ENCODE measurements at places on chromosomes 2 and 18.

- DNase-seq, result no peak
Measured at GRCh38 chr2:38394041-38394440, 17.0 kb upstream of the ATL2 start.

DNA sequence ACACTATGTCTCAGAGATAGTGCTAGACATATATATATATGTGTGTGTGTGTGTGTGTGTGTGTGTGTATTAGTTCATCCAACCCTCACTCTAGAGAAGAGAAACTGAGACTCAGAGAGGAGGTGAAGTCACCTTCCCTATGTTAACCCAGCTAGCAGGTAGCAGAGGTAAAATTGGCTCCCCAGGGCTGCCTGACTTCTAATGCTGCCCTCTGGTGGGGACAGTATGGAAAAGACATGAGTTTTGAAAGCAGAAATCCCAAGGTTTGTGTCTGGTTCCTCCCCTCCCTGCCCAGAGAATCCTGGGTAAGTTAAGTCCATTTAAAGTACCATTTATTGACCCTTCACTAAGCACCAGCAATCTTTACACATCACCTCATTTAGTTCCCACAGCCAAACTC is 137.7 kb downstream of the THNSL2 start:
- no peak for DNase-seq

DNA sequence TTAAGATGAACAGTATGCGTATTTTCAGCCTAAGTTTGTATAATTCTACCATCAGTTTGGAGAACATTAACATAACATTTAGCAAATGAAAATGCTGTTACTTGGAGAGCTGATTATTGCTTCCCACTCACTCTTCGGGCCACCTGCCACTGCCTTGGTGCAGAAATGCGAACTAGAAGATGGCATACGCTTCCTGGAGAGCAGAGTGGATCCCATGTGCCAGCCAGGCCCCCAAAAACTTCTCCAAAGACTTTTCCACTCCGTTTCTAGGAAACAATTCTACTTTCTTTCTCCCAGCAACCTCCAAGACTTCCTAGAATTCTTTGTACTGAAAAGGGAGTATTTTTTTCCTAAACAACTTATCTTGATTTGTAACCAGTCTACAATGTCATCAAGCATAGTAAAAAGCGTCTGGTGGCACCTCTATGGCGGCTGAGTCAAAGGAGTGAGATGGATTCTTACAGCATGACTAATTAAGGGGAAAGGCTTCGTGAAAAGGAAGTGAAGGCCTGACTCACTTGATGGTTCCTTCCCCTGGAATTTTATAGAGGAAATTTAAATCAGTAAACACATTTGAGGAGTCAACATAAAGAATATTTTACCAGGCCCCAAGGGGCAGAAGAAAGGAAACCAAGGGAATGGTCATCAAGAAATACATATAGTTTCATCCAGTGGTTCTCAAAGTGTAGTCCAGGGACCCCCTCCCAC is 36.6 kb downstream of the FEZ2 start:
- no peak for DNase-seq

GRCh38 chr18:62105376-62105775 is 81.5 kb downstream of the PIGN start:
- DNase-seq, result no peak

DNA sequence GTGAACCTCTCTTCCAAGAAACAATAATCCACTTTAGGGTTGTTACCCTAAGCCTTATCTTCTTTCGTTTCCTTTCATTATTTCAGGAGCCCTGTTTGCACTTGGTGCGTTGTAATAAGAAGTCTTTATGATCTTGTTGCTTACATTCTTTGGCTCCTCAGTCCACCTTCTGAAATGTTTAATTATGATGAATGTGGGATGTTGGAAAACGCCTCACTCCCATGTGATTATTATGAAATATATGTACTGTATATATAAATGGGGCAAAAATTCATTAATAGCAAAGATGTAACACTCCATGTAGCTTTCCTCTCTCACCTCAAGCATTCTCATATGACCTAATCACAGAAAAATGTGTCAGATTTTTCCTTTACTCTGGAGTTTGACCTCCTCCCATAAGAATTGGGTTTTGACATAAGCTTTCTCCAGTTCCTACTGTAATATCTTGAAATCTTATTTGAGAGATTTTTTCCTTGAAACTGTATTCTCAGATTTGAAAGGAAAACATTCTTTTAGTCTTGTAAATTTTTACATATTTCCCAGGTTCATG is 397.2 kb upstream of the FANCL start:
- no peak for DNase-seq

GRCh38 chr2:136000502-136000901 is 15.1 kb upstream of the DARS1 start:
- DNase-seq, result no peak

GRCh38 chr2:43412114-43412753 is 183.6 kb downstream of the THADA start:
- no peak for DNase-seq

- no peak for DNase-seq
Measured at GRCh38 chr2:217086038-217086522, 226.2 kb upstream of the TNP1 start.

DNA sequence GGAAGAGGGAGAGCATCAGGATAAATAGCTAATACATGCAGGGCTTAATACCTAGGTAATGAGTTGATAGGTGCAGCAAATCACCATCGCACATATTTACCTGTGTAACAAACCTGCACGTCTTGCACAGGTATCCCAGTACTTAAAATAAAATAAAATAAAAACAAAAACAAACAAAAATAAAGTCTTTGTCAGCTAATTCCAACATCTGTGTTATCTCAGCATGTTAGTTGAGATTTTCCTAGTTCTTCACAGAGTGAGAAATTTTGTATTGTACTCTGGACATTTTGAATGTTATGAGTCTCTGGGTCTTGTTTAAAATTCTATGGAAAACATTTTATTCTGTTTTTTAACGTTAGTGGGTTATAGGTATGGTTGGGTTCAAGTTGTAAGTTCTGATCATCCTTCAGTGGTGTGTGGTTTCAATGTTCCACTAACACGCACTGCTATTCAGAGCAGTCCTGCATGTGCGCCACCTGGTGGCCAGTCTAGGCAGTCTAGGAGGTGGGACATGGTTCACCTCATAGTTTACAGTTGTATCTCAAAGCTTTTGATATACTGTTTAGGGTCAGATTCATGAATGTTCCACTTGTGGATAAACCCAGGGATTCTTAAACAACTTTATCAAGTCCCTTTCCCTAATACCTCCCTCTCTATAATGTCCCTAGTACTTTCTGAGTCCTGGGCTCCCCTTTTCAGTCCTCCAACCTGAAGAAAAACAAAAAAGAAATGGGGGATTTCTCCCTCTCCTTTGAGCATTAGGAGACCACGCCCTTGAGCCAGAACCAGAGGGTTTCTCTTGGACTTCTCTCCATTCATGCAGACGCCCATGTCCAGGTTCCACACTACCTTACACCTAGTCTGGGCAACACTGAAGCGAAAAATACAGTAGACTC is 213.4 kb upstream of the GATA6 start:
- DNase-seq, result peak; percentile 62
